ENCODE measurements at places on chromosomes 13 and 19. TPM values are rescaled to one million over a fixed set of nuclear protein-coding genes. Genes with fewer than 3 reads are reported as not detected.

The ZNF564 gene
- total RNA-seq: 9.3 TPM

The NUMBL gene
- 40.8 TPM for total RNA-seq

The THSD8 gene
- total RNA-seq: not detected

The GPR12 gene
- not detected for total RNA-seq

The USHBP1 gene
- 0.13 TPM for total RNA-seq
